SIG-M5 (cell line): ENCODE measurements at places on chromosomes 4 and X.

DNA sequence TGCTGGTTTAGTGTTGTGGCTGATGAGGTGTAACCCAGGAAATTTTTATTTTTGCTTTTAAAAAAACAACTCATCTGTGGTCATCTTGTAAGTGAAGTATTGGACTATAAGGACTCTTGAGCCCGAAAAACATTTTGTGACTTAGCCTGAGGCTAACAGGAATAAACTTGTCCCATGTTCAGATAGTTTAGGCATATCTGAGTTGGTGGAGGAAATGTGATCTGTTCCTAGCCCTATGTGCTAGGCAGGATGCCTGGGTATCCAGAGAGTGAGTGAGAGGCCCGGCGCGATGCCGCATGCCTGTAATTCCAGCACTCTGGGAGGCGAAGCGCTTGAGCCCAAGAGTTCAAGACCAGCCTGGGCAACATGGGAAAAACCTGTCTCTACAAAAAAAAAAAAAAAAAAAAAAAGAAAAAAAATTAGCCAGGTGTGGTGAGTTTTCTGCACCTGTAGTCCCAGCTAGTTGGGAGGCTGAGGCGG is 3.7 kb downstream of the SMS start:
- DNase-seq, result no peak

GRCh38 chr4:142725886-142726285 is 120.2 kb downstream of the INPP4B start:
- no peak for DNase-seq

GRCh38 chr4:3466691-3467600 is 3.8 kb downstream of the DOK7 start:
- no peak for DNase-seq

DNA sequence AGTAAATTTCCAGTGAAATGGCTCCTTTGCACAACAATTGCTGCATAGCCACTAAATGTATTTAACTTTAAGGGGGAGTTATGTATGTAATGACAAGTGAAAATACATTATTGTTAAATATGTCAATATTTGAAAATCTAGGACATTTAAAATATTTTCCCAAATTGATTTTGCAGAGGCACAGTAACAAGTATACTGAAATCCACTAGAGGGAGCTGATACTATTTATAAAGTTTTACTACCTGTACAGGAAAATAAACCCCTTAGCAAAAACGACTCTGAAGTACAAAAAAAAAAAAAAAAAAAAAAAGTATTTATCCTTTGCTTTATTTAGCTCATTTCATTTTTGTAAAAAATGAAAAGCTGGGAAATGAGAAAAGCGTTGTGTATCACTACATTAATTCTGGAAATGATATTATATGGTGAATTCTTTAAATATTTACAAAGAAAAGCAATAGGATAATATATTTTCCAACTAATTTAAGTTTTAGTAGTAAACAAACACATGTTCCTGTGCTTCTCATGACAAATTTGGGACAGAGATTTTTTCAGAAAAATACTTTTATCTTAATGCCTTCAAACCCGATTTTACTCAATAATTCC is 727.7 kb downstream of the DMD start:
- DNase-seq, result no peak

- DNase-seq, result no peak
Observed at GRCh38 chr4:119715490-119716445, 87.2 kb upstream of the PDE5A start.

GRCh38 chr4:78949735-78950134 is 10.5 kb upstream of the PAQR3 start:
- no peak for DNase-seq

DNA sequence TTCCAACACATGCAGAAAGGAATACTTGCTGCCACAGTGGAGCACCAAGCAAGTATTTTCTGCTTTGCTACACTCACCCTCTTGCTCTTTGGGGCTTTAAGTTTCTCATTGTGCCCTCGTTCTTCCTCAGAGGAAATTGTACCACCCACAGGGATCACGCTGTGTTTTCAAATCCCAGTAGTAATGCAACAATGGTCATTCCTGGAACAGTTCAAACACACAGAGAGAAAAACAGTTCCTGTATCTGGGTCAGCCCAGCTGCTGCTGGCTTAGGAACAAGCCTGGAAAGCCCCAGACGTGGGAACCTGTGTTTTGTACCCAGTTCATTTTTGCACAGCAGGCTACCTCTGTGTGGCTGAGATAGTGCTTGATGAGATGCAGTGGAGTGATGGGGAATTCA is 907.8 kb downstream of the STPG2 start:
- no peak for DNase-seq

DNA sequence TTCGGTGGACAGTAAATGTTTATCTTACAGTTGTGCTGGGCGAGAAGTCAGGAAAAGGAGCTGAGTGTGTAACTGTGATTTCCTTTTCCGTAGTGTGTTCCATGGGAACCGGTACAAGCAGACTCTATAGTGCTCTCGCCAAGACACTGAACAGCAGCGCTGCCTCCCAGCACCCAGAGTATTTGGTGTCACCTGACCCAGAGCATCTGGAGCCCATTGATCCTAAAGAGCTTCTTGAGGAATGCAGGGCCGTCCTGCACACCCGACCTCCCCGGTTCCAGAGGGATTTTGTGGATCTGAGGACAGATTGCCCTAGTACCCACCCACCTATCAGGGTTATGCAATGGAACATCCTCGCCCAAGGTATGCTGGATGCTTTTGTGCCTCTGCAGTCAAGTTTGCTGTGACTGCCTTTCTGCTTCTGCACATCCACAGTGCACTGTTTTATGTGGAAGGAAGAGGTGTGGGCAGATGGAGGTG is 27.4 kb downstream of the NOCT start:
- no peak for DNase-seq

GRCh38 chr4:138298431-138298830 is 56.3 kb upstream of the SLC7A11 start:
- DNase-seq, result no peak
